ENCODE measurements at places on chromosomes 16 and 17.
A peak's percentile ranks its signal among the peaks of the same experiment; 100 is the strongest.

DNA sequence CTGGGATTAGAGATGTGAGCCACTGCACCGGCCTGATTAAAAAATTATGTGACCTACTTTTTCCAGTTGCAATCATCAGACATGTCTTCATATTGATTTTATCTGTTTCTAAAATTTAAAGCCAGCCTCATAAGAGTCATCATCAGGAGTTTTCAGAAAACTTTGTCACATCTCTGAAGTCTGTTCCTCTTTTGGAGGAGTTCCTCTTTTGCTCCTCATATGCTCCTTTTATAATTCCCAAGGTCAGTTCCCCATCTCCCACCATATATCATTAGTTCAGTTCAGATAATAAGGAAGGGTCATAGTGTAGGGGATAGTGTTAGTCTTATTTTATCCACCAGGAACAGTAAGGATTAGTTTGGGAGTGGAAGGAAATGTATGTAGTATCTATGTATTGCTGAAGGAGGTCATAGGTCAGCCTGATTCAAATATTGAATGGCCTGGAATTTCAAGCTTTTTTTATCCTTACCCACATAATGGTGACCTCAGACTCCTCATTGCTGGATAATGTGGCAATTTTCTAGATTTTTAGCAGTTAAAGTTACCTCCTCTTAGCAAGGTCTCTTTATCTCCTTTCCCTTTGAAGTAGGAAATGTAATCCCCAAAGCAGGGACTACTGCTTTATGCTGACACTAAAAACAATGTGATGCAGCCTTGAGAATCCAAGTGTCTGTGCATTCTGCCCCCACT lies 13.8 kb upstream of the DUSP14 start:
- DNase-seq: no peak

DNA sequence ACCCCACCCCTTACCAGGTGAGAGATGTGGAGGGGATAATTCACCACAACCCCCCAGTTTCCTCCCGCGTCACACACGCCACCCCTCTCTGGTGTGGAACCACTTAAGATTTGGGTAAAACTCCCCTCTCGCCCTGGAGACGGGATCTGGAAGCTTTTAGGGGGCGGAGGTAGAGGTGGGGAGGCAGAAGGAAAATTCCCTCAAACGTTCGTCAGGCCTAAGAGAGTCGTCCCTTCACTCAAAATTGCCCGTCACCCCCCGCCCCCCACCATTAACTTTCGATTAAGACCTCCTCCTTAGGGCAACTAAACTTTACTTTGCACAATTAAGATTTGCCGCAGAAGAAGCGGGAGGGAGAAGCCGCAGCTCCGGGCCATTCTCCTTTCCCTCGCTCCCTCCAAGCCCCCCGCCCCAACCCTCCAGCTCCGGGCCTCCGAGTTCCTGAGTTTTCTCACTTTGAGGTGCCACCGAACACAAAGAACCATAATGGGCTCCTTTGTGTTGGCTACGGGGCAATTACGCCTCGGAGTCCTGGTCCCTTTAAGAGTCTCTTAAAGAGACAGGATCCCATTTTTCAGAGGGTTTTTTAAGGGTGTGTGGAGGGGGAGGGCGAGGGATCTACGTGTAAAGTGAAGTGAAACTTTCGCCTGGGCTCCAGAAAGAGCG lies 985 bp upstream of the FZD2 start:
- peak; percentile 53 for DNase-seq

DNA sequence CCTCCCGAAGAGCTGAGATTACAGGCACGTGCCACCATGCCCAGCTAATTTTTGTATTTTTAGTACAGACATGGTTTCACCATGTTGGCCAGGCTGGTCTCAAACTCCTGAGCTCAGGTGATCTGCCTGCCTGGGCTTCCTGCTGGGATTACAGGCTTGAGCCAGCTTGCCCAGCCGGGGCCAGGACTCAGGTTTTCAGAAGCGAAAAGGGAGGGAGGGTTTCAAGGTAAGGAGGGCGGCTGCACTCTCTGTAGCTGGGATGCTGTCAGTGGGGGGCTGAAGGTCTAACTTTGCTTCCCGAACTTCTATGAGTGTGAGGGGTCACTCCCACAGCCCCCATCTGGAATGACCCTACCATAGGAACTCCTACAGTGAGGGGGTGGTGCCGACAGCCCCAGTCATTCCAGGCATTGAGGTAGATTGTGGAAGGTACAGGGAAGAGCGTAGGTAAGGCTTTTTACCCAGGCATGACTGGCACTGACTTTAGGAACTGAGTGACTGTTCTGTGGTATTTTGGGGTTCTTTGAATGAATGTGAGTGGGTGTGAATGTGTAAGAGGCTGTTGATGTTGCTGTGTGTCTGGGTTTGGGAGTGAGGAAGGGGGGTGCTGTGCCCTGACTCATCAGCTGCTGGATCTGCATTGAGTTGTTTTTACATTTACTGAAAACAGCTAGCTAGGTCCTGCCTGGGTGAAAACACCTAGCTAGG lies 3.8 kb upstream of the C1QL1 start:
- peak; percentile 80 for DNase-seq

DNA sequence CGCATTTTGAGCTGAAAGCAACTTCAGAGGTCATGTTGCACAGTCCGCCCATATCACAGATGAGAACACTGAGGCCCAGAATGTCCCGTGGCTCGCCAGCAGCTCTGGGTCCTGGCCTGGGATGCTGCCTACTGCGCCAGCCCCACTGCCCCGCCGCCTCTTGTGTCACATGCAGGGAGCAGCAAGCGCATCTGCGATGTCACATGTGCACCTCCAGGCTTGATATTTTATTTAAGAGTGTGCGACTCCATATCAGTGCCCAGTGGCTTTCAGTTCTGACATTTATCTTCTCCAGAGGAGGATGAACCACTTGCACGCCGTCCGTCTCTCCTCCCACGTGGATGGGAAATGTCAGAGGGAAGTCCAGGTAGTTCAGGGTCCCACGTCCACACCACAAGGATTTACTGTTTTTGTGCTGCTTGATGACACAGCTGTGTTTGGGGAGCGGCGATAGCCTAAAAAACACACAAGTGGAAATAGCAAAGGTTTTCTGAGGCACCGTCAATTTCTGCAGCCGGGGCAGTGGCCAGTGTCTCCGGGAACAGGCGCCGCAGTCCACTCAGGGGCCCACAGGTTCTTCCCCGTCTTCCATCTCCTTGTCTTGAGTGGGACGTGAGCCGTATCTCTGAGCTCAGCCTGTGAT lies 7.0 kb upstream of the RBFOX3 start:
- DNase-seq: no peak

GRCh38 chr17:49985310-49985990 lies 9.6 kb downstream of the DLX3 start:
- no peak for DNase-seq

DNA sequence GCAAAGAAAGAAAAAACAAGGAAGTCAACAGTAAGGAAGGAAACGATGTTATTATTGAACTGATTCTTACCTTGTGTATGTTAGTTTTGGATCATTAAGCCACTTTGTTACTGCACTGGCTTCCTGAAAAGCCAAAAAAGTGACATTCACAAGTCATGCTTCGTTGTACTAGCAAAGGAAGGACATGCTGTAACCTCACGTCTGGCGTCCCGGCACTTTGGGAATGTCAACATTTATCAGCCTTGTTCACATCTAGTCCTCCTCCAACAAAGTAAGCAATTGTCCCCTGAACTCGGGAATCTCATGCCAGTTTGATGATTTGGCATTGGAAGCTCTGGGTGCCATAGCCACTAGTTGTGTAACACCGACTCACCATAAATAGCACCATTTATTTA lies 731 bp upstream of the MKS1 start:
- no peak for DNase-seq

- peak; percentile 29 for DNase-seq
Measured at GRCh38 chr17:60231234-60231633, 81.5 kb downstream of the CA4 start.

All from renal cortical epithelial cell (primary cell).